ENCODE measurements at places on chromosomes 7 and 10. TPM values are rescaled to one million over a fixed set of nuclear protein-coding genes. Genes with fewer than 3 reads are reported as not detected.

GRCh38 chr7:128270826-128271272, 29.8 kb downstream of the LEP start:
- no peak for DNase-seq

The TOMM7 gene
- total RNA-seq = 704 TPM

- DNase-seq = no peak
Observed at GRCh38 chr10:59926086-59926485, 19.7 kb upstream of the CCDC6 start.

The PGAM2 gene
- 333 TPM for total RNA-seq

The PDE6C gene
- not detected for total RNA-seq

DNA sequence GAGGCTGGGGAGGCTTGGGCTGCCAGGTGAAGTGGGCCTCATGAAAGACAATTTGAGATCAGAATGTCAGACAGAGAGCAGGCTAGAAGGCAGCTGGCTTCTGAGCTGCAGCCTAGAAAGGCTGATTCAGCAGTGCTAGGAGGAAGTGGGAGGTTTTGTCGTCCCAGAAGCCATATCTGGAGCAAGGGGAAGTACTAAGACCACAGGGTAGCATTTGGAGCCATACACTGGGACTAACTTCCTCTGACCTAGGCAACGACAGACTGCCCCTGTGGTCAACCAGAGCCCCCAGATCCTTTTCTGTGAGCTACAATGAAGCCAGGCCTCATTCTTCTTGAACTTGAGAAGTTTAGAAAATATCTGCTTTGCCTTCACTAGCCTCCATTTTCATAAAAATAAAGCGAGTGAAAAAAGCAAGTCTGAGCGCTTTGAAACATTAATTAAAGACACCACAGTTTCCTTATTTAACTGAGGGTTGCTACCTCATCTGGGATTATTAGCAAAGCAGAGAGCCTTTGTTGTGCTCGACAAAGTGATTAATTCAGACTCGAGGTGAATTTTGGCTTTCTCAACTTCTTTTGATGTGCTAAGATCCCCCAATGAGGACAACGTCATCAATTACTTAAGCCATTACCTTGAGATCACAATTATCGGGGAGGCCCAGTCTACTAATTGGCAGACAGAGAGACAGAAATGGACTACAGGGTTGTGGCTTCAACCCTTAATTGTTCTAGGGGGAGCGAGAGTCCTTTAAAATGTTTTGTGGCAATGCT, 26.6 kb downstream of the TBXAS1 start:
- DNase-seq = no peak

- DNase-seq = no peak
Observed at GRCh38 chr7:123752534-123752933, 3.7 kb upstream of the WASL start.

The CYP3A4 gene
- total RNA-seq = 0.34 TPM

The SEC31B gene
- 2.9 TPM for total RNA-seq

GRCh38 chr7:32846630-32847225, 44.8 kb downstream of the KBTBD2 start:
- DNase-seq = peak; percentile 94

- no peak for DNase-seq
Observed at GRCh38 chr10:11439523-11440053, 171.9 kb downstream of the USP6NL start.

The CACNB2 gene
- 0.71 TPM for total RNA-seq

All from psoas muscle (tissue), 8 donors.